ENCODE measurements at places on chromosomes 7 and 10.

DNA sequence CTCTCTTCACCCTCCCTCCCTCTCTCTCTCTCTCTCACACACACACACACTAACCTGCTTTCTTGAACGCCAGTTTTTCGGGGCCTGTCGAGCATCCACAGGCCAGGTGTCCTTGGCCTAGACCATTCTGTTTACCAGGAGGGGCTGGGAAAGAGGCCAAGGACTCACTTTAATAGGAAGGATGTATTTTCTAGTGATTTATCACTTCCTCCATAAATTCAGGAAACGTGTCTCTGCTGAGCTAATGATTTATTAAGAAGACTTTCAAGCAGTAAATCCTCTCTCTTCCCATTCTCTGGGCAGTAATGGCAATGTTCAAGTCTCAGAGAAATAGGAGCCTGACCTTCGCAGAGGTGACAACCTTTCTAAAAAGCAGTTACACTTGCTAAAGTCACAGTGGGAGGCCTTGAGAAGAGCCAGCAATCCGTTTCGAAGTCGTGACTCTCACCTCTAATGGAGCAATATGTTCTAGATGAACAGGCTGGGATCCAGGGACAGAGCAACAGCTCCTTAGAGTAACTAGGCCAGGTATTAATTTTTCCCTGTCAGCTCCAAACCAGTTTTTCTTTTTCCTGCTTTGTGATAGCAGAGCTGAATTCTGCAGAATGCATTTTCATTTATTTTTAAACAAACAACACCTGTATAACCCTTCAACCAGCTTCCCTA lies 1357.5 kb upstream of the SORCS1 start:
- DNase-seq: no peak

DNA sequence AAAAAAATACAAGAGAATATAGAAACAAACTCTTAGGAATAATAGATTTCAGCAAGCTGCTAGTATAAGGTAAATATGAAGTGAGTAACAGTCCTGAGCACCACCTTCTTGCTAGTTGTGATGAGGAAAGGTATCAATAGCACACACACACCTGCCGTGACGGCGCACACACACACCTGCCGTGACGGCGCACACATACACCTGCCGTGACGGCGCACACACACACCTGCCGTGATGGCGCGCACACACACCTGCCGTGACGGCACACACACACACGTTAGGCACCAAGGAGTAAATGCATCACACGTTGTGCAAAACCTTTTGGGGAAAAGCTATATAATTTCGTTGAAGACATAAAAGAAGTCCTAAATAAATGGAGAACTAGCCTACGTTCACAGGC lies 4.7 kb upstream of the JAKMIP3 start:
- no peak for DNase-seq

DNA sequence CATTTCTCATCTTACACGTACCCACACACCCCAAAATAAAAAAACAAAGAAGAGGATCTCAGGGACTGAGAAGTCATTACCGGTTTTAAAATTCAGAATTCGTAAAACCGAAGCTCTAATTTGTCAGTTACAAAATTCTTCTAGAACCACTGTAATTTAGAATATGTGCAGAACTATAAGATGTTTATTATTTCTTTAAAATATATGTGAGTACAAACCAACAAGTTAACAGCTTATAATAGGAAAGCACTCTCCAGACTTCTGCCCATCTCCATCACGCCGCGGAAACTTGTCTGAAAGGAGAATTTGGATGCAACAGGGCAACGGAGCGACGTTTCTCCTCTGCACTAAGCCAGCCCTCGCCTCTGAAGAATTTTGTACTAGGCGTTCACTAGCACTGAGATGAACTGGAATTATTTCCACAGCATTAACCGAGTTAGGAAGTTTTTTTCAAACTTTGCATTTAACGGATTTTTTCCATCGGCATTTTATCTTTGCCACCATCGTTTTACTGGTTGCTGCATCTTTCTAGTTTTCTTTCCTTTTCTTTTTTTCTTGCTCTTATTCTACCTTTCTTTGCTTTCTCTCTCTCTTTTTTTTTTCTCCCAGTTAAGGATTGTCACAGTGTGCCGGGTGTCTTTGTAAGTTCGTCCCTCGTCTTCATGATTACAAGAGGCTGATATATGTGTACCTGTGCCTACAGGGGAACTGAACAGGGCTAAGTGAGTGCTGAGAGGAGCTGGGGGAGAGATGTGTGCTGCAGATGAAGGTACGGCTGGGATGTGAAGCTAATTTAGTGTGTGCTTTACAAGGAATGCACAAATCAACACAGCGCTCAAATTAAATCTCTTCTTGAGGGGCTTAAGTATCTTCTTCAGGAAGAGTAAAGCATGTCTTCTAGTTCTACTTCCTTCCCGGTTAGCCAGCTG lies 295.9 kb upstream of the NFE2L3 start:
- DNase-seq: no peak

- no peak for DNase-seq
Measured at GRCh38 chr10:133173860-133174640, 14.0 kb downstream of the KNDC1 start.

- no peak for DNase-seq
Measured at GRCh38 chr10:75377869-75378268, 23.7 kb downstream of the ZNF503 start.

DNA sequence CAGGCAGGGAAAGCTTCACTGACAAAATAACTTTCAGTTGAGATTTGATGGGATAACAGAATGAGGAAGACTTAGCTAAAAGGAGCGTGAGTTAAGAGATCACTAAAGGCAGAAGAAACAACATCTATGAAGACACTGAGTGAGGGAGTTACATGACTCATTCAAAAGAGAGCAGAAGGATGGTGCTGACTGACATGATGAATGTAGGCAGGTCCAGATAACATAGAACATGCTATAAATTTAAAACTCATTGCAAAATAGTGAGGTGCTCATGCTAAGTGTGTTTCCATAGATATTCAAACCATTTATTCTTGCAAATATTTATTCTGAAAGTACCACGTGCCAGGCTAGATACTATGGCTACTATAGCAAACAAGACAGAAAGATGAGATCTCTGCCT lies 116.4 kb upstream of the DGKB start:
- no peak for DNase-seq
